ENCODE measurements at places on chromosomes 4 and X.

- no peak for DNase-seq
These were observed 12.3 kb upstream of the YIPF7 start for GRCh38 chr4:44663539-44664263.

DNA sequence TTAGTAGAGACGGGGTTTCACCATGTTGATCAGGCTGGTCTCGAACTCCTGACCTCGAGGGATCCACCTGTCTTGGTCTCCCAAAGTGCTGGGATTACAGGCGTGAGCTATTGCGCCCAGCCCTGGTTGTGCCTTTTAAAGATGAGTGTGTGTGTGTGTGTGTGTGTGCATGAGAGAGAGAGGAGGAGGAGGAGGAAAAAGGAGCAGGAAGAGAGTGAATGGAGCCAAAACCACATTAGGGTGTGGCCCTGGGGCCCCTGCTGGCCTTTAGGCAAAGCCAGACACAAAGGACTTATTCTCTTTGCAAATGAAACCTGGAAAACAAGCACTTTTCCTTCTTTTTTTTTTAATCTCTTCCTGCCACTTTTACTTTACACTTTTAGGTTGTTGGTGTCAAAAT, 48.2 kb upstream of the KLF3 start:
- no peak for DNase-seq

DNA sequence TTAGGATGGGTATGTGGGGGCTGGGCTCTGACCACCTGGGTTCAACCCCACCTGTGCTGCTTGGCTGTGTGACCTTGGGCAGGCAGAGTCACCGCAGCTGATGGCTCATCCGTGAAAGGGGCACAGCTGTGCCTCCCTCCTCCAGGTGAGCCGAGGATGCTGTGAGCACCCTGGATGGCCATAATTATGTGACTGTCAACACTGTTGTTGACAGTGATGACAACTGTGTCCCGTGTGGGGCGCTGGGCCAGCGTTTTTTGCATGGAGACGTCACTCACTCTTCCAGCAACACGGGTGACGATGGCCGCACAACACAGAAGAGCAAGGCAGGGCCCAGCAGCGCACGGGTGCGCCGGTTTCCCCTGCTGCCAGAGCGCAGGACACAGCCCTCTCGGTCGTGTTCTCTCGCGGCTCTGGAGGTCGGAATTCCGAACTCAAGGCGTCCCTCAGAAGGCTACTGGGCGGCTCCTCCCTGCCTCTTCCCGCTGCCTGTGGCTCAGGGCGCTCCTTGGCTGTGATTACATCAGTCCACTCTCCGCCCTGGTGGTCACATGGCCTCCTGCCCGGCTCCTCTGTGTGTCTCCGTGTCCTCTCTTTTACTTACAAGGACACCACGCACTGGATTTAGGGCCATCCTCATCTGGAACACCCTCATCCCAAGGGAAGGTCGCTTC, 1.3 kb downstream of the SH3TC1 start:
- DNase-seq, result no peak

GRCh38 chr4:18405054-18405453, 383.5 kb upstream of the LCORL start:
- no peak for DNase-seq

DNA sequence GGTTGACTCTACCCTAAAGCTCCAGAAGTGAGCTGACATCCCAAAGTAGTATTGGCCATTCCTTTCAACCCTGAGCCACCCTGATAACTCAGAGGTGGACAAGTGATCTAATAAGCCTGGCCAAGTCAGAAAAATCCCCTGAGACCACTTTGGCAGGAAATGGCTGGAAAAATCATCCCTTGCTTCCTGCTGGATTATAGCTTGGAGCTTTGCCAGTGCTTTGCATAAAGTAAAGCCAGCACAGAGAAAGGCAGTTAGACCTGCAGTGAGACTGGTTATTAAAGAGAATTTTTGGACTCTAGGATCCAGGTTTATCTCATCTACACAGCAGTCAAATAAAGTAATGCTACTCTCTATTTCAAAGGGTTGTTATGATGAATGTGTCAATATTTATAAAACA, 6.4 kb downstream of the CXCL3 start:
- no peak for DNase-seq

DNA sequence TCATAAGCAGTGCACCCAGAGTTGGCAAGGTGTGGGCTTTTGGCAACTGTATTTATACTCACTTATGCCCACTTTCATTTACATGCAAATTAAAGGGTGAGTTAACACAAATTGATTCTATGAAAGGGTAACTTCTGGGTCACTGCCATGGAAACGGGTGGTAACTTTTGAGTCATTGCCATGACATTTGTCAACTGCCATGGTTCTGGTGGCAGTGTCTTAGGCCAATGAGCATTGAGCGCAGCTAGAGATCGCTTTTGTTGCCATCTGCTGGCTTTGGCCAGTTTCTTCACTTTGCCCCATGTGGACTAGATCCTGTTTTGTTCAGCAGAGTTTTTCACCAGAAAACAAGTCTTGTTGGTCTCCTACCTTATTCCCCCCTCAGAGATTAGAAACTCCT, 170.8 kb upstream of the NUDT6 start:
- DNase-seq, result no peak

- DNase-seq, result no peak
These were observed 34.3 kb downstream of the NLGN3 start for GRCh38 chrX:71178908-71179307.

GRCh38 chr4:109982521-109982920, 69.8 kb downstream of the EGF start:
- no peak for DNase-seq

GRCh38 chrX:67207912-67208311, 335.9 kb upstream of the AR start:
- no peak for DNase-seq

DNA sequence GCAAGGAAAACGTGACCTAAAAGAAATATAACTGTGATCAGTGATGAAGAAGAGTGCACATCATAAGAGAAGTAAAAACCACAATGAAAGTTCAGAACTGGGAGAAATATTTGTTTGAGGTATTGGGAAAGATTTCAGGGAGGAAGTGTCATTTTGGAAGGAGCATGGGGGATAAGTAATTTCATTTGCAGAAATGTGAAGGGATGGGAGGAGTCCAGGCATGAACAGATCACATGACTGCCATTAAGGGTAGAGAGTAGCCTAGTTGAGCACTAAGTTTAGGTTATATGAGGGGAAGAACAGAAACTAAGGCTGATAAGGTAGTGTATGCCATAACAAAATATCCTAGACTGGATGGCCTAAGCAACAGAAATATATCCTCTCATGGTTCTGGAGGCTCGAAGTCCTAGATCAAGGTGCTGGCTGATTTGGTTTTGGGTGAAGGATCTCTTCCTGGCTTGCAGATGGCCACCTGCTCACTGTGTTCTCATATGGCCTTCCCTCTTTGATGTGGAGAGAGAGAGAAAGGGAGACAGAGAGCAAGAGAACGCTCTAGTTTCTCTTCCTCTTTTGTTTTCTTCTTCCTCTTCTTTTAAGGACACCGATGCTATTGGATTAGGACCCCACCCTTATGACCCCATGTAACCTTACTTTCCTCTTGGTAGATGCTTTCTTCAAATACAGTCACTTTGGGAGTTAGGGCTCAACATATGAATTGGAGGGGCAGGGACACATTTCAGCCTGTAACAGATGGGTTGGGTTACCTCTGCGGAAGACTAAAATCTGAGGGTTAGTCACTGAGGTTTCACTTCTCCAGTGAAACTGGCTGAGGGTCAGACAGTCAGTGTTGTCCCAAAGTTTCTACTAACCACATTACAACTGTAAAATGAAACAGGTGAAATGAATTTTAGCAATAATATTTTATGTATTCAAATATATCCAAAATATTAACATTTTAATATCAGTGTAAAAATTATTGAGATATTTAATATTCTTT, 77.9 kb downstream of the EGF start:
- no peak for DNase-seq

DNA sequence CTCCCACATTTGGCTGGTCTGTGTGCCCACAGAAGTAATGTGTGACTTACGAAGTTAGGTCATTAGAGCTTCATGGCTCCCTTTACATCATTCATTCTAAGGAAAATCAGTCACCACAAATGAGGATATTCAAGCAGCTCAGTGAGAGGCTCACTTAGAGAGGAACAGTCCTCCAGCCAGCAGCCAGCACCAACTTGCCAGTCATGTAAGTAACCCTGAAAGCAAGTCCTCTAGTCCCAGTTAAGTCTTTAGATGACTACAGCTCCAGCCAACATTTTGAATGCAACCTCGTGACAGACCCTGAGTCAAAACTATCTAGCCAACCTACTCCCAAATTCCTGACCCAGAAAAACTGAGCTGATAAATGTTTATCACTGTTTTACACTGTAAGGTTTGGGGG, 71.3 kb downstream of the LRBA start:
- no peak for DNase-seq
